ENCODE measurements at places on chromosomes 7 and 10.

DNA sequence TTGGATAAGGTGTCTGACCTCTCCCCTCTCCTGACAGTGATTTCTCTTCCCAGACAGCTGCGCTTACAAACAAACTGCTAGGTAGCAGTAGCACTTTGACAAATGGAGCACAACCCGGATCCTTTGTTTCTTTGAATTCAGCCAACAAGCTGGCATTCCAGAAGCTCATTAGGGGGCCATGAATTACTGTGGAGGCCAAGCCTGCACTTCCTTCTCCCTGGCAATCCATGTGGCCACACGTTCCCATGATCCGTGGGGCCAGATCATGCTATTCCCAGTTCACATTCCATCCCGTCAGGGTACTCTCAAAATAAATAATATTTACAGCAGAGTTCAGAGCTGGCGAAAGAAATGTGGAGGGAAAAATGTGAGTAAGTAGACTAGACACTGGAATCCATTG, 172.4 kb downstream of the PRPF18 start:
- H3K27me3 ChIP-seq = peaks cover 10% of the 10 kb centered on the region
- H3K36me3 ChIP-seq = no peaks in the 10 kb centered on the region
- H3K4me1 ChIP-seq = peaks cover 10% of the 10 kb centered on the region
- no peak for DNase-seq

DNA sequence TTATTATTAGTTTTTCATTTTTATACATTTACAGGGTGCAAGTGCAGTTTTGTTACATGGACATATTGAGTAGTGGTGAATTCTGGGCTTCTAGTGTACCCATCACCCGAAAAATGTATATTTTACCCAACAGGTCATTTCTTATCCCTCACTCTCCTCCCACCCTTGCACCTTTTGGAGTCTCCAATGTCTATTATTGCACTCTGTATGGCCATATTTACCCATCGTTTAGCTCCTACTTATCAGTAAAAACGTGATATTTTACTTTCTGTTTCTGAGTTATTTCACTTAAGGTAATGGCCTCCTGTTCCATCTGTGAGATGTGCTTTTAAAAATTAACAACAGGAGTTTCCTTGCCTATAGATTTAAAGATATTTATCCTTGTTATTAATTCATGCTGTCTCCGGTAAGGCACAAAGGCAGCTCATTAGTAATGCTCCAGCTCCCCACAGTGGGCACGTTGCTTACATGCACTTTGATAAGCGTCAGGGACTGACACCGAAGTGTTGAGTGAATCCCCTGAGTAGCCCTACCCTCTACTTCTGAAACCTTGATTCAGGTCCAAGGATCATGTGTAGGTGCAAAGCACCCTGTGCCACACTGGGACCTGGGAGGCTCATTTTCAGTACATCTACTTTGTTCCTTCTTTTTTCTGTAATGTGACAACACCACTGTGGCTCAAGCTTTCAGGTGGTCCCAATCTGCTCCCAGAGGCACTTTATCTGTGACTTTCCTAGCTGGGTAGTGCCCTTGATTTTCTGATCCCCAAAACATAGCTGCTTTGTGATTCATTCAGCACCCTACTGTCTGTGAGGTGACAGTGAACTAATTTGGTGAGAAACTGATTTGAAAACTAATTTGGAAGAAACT, 27.3 kb downstream of the HYAL4 start:
- DNase-seq = peak; percentile 59
- peaks cover 3% of the 10 kb centered on the region for H3K27me3 ChIP-seq
- no peak overlapping the region for H3K27ac ChIP-seq
- H3K36me3 ChIP-seq = no peaks in the 10 kb centered on the region
- no peak overlapping the region for H3K4me3 ChIP-seq

DNA sequence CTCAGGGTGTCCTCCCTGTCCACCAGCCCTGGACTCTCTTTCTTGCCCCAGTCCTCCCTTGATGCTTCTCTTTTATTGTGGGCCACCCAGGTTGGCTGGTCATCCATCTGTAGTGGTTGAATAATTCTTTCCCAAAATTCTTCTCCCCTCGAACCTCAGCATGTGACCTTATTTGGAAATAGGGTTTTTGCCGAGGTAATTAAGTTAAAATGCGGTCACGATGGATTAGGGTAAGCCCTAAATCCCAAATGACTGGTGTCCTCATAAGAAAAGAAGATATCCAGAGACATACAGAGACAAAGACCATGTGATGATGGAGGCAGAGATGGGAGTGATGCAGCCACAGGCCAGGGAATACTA, 74.3 kb downstream of the GFRA1 start:
- no peaks in the 10 kb centered on the region for H3K4me1 ChIP-seq
- H3K36me3 ChIP-seq = no peaks in the 10 kb centered on the region
- no peak overlapping the region for H3K27ac ChIP-seq
- H3K4me3 ChIP-seq = no peak overlapping the region
- H3K27me3 ChIP-seq = no peaks in the 10 kb centered on the region

DNA sequence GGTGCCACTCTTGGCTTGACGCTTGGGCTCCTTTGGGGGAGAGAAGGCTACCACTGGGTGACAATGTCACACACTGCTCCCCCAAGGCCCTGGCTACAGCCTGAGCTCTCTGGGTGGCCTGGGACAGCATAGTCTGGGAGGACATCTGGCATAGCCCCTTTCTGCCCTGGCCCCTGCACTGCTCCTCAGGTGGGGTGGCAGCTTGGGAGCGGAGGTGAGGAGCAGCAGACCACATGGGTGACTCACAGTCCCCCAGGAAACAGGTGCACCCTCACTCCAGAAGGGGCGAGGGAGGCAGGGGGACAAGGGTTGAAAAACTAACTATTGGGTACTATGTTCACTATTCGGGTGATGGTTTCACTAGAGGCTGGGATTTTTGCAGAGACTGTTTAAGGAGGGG, 45.2 kb downstream of the NPTX2 start:
- H3K36me3 ChIP-seq = no peaks in the 10 kb centered on the region
- H3K27me3 ChIP-seq = no peaks in the 10 kb centered on the region
- no peak for DNase-seq
- no peak overlapping the region for H3K4me3 ChIP-seq
- H3K4me1 ChIP-seq = no peaks in the 10 kb centered on the region

DNA sequence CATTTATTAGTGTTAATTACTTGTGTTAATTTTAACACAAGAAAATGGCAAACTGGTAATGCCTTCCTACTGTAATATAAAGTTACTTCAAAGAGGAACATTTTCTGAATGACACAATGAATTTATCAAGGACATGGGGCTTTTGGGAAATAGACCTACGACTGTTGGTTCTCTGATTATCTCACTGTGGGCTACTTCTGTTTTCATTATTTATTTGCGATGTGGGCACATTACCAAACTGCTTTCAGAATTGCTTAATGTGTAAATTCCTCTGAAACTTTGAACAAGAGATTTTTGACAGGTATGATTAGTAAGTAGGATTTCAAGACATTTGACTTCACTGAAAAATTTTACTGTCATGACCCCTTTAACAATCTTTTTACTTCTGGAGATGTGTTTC, 535.6 kb downstream of the CNTNAP2 start:
- no peak overlapping the region for H3K4me3 ChIP-seq
- no peaks in the 10 kb centered on the region for H3K36me3 ChIP-seq
- no peaks in the 10 kb centered on the region for H3K4me1 ChIP-seq
- no peaks in the 10 kb centered on the region for H3K27me3 ChIP-seq
- H3K27ac ChIP-seq = no peak overlapping the region

DNA sequence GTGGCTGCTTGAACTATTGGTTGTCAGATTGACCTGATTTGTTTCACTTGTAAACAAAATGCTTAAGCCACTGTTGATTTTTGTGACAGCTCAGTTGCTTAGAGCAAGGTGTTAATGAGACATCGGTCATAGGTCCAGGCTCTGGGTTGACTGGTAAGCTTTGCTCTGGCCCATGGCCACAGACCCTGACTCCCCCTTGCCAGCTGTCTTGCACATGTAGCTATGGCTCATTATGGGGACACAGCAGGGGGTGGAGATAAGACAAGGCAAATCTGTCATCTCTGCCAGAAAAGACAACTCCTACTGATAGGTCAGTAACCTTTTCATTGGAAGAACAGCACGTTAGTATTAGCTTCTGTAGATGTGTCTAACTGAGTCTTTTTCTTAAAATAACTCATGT, 95.3 kb downstream of the KAT6B start:
- H3K4me3 ChIP-seq = no peak overlapping the region
- H3K27ac ChIP-seq = no peak overlapping the region
- no peaks in the 10 kb centered on the region for H3K27me3 ChIP-seq
- peaks cover 20% of the 10 kb centered on the region for H3K4me1 ChIP-seq

- peak overlapping the region; percentile 94 for H3K27ac ChIP-seq
- peak; percentile 73 for DNase-seq
- peaks cover 15% of the 10 kb centered on the region for H3K36me3 ChIP-seq
- peak overlapping the region; percentile 51 for H3K4me3 ChIP-seq
Observed at GRCh38 chr7:143258831-143259230, 4.4 kb upstream of the GSTK1 start.

DNA sequence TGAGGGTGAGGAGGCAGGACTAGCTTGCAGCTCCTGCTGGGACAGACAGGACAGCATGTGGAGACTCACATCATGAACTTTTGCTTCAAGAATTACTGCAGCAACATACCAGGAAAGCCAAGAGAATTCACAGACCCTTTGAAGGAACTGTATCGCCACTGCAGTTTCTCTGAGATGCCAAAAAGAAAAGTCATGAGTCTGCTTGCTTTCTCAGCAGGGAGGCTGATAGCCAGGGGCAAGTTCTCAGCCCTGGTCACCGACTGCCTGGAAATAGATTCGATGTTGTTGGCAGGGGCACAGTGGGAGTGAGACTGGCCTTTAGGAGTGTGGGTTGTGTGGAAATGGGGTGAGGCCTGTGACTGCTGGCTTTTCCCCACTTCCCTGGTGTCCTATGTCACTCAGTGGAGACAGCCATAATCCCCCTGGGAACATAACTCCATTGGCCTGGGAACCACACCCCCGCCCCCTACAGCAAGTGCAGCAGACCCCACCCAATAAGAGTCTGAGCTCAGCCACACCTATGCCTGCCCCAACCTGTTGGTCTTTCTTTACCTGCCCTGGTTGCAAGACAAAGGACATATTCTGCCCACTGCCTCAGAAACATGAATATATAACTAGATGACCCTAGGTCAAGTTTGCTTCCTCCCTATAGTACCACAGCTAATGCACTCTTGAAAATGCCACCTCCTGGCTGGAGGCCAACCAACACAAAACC, 1.6 kb upstream of the SAMD9 start:
- no peak overlapping the region for H3K4me3 ChIP-seq
- peaks cover 21% of the 10 kb centered on the region for H3K4me1 ChIP-seq
- DNase-seq = no peak
- H3K27me3 ChIP-seq = no peaks in the 10 kb centered on the region
- H3K36me3 ChIP-seq = peaks cover 81% of the 10 kb centered on the region
- peak overlapping the region; percentile 72 for H3K27ac ChIP-seq

- H3K36me3 ChIP-seq = no peaks in the 10 kb centered on the region
- H3K4me3 ChIP-seq = no peak overlapping the region
- H3K27me3 ChIP-seq = peaks cover 10% of the 10 kb centered on the region
- H3K4me1 ChIP-seq = no peaks in the 10 kb centered on the region
Observed at GRCh38 chr10:133467286-133467911, 13.7 kb downstream of the SCART1 start.

- H3K27ac ChIP-seq = no peak overlapping the region
- no peaks in the 10 kb centered on the region for H3K27me3 ChIP-seq
- no peaks in the 10 kb centered on the region for H3K36me3 ChIP-seq
- H3K4me3 ChIP-seq = no peak overlapping the region
- no peaks in the 10 kb centered on the region for H3K4me1 ChIP-seq
Observed at GRCh38 chr7:117470777-117471176, 9.0 kb upstream of the CFTR start.

GRCh38 chr7:12929476-12930140, 242.2 kb downstream of the ARL4A start:
- H3K4me3 ChIP-seq = no peak overlapping the region
- no peak for DNase-seq
- no peaks in the 10 kb centered on the region for H3K4me1 ChIP-seq
- H3K36me3 ChIP-seq = no peaks in the 10 kb centered on the region

GRCh38 chr7:139762886-139763285, 14.9 kb downstream of the HIPK2 start:
- H3K4me1 ChIP-seq = peaks cover 30% of the 10 kb centered on the region
- no peak overlapping the region for H3K4me3 ChIP-seq
- peaks cover 21% of the 10 kb centered on the region for H3K36me3 ChIP-seq

DNA sequence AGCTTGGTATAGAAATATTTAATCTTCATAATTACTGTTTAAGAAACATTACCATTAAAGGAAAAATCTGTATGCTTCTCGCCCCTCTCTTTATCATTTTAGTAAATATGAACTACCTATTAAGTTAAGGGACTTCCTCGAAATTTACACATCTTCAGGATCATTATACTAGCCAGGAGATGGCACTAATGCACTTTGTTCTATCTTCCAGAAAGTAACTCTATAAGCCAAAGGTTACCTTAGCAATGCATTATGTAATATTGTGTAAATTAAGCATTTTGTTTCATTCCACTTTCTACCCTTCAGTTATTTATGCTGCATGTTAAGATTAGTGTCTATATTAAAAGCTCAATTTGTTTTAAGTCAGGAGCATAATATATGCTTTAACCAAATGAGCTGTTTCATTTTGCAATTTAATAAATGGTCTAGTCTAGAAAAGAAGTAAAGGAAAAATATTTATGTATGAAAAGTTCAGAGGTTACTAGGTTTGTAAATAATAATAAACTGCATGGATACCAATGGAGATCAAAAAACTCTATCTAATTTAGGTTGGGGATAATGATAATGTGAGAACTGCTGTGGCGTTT, 128.5 kb downstream of the ANKRD7 start:
- peaks cover 4% of the 10 kb centered on the region for H3K4me1 ChIP-seq
- DNase-seq = no peak
- no peak overlapping the region for H3K4me3 ChIP-seq
- H3K27ac ChIP-seq = no peak overlapping the region
- H3K27me3 ChIP-seq = peaks cover 5% of the 10 kb centered on the region
- H3K36me3 ChIP-seq = no peaks in the 10 kb centered on the region

GRCh38 chr10:42697926-42698325, 59.6 kb upstream of the ZNF33B start:
- H3K4me3 ChIP-seq = no peak overlapping the region
- no peaks in the 10 kb centered on the region for H3K27me3 ChIP-seq
- no peaks in the 10 kb centered on the region for H3K36me3 ChIP-seq
- no peak overlapping the region for H3K27ac ChIP-seq
- DNase-seq = no peak

- no peak overlapping the region for H3K27ac ChIP-seq
- H3K27me3 ChIP-seq = no peaks in the 10 kb centered on the region
- no peak overlapping the region for H3K4me3 ChIP-seq
- H3K36me3 ChIP-seq = peaks cover 25% of the 10 kb centered on the region
- no peak for DNase-seq
- H3K4me1 ChIP-seq = peaks cover 19% of the 10 kb centered on the region
Observed at GRCh38 chr7:40015790-40016296, 65.8 kb downstream of the CDK13 start.

GRCh38 chr7:89334797-89335196, 539.3 kb upstream of the TEX47 start:
- H3K27me3 ChIP-seq = no peaks in the 10 kb centered on the region
- no peak for DNase-seq
- H3K4me1 ChIP-seq = no peaks in the 10 kb centered on the region
- no peaks in the 10 kb centered on the region for H3K36me3 ChIP-seq
- H3K4me3 ChIP-seq = no peak overlapping the region
- no peak overlapping the region for H3K27ac ChIP-seq

DNA sequence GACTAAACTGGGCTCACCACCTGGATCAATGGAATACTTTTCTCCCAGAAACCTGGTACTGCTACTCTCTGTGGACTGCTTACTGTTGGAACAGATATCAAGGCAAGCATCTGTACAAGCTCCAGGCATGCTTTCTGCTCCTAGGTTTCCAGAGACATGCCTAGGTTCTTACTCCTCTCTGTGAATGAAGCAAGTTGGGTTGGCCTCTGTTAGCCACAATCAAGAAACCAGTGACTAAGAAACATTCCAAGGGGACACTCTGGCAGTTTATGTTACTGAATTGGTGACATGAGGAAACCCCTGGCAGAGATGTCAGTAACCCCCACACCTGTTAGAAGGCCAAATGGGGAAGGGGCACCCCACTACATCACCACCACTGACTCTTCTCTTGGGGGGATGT, 121.9 kb downstream of the GFRA1 start:
- no peak for DNase-seq
- H3K27me3 ChIP-seq = no peaks in the 10 kb centered on the region
- H3K4me1 ChIP-seq = peaks cover 7% of the 10 kb centered on the region
